NCI-H524 (cell line): ENCODE measurements at places on chromosomes 2 and 18.

DNA sequence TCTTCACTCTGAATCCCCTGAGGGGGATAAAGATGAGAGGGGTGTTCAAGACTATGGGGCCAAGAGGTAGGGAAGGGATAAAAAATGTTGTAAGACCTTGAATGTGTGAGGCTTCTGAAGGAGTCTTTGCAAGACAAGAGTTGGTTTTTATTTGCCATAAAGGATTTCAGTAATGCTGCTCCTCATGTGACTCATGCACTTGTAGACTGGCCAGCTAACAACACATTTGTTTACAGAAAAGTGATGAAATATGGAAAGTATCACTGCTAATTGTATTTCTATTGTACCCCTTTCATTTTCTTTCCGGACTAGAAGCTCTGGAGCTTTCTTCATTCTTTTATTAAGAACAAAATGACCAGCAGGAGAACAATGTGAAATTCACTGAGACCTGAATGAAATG, 782.1 kb downstream of the EPHA4 start:
- DNase-seq: no peak

DNA sequence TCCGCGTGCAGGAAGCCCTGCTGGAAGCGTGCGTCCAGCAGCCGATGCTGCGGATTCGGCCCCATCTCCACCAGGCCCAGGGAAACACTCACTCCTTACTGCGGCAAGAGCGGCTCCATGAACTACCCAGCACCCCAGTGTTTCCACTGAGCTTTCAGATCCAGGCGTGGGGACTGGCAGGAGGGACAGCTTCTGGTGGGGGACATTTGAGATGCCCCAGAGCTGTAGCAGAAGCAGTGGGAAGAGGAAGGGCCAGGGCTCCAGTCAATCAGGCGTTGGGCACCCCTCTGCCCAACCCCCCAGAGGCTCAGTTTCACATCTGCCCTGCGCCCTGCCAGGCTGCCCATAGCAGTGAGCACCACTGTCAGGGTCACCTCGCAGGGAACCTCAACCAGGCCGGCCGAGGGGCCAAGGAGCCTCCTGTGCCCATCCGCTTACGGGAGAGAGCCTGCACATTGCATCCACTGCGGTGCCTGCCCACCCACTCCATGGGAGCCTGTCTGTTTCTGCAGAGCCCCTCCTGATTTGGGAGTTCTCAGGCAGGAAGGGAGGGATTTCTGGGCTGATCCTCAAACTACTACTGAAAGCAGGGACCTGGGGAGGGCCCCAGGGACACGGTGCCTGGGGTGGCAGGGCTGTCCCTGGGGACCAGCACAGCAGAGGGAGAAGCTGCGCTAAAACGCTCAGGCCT, 4.6 kb downstream of the AGXT start:
- no peak for DNase-seq

GRCh38 chr2:62741954-62742722, 36.6 kb downstream of the EHBP1 start:
- no peak for DNase-seq

- DNase-seq: no peak
Measured at GRCh38 chr2:46870051-46870839, 45.4 kb downstream of the MCFD2 start.

GRCh38 chr2:232880764-232881351, 10.8 kb downstream of the SNORC start:
- DNase-seq: no peak

GRCh38 chr2:38665854-38666555, at the start of gene GALM:
Gene GALM, plus strand, starts transcription at chr2:38666114. Its CDS starts 48 bp downstream, at chr2:38666162.
- peak; percentile 79 for DNase-seq

GRCh38 chr2:222108957-222109585, 189.7 kb downstream of the PAX3 start:
- no peak for DNase-seq

GRCh38 chr2:43542285-43542933, 53.4 kb downstream of the THADA start:
- no peak for DNase-seq

DNA sequence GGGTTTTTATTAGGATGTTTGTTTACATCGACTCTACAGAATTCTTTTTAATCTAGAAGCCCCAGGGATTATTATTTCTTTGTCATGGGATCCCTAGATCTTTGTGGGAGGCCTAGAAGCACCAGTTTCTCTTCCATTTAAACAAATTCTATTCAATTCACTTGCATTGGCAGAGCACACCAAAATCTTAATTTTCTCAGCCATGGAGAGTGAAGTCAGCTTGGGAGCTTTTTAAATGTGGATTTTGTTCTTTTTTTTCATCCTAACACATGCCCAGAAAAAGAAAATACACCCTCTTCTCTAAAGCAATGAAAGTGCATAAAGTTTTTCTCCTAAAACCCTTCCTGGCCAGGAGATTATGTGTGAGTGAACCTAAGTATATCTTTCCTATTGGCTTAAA, 38.5 kb downstream of the CDCA7 start:
- no peak for DNase-seq

GRCh38 chr2:167869200-167869599, 378.2 kb downstream of the STK39 start:
- no peak for DNase-seq
